AG10803 (cell line): ENCODE measurements at places on chromosomes 2 and 18.

DNA sequence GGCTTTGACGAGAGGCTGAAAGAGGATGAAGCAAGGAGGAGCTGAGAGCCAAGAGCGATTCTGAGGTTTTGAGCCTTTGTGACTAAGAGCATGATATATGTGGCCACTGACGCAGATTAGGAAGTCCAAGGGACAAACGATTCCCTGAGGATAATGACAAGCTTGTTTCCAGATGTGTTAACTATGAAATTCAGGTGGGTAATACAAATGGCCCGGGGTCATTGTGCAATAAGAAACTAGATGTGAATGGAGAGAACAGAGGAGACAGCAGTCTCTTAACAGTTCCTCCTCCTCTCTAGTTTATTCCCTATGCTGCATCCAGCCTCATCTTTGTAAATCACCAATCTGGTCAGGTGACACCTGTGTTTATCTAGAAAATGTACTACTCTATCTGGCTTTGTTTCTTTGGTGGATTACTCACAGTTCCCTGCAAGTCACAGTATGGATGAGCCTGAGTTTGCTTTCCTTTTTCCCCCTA lies 84.2 kb downstream of the SOCS6 start:
- peak; percentile 98 for DNase-seq

DNA sequence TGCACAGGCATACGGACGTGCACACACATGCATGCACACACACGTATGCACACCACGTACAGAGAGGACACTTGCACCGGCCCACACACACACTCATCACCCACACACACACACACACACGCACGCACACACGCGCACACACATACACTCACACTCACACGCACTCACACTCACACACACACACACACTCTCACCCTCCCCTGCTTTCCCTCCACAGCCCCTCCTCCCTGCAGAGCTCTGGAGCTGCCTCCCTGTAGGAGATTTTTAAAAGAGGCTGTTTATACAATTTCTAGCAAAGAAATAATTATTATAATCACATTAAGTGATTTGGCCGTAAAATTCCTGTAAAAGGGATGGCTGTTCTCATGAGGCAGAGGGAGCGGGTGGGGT lies 36.5 kb upstream of the SNED1 start:
- no peak for DNase-seq

DNA sequence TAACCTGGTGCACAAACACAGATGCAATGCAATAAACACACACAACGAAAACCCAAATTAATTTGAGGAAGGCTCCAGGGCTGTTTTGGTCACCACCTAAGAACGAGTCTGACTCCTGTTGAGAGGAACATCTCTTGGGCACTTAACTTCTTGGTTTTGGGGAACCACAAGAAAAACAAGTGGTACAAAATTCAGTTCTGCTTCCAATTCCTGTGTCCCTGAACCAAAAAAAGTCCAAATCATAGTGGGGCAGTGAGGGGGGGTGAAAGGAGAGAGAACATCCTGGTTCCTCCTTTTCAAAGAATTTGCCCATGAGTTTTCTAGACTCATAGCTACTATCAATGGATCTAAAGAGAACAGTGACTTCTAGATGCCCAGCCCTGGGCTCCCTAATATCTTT lies 143.6 kb downstream of the COL4A4 start:
- no peak for DNase-seq

DNA sequence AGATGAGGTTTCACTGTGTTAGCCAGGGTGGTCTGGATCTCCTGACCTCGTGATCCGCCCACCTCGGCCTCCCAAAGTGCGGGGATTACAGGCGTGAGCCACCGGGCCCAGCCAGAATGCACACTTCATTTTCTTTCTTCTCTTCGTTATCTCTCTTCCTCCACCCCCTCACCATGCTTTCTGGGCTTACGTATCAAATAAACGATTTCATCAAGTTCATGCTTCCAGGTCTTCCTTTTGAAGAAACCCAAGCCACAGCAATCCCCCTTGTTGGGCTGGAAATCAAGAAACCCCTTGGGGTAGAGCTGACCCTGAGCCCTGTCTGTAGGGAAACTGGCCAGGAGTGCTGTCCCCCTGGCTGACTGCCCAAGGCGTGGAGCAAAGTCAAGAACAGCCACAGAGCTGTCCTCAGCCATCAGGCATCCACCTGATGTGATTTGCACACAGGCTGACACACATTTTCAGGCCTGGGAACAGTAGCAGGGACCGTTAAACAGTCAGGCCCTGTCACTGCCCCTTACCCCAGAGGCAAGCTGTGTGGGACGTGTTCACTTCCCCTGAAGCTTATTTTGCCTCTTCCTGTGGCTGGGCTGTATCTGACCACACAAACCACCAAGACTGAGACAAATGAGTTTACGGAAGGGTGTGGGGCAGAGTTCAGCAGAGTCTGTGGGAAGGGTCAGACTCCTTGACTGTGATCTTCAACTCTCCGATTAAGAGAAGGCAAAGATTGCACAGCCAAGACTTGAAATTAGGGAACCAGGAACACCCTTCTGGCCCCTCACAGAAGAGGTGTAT lies 15.1 kb upstream of the NMUR1 start:
- no peak for DNase-seq

GRCh38 chr18:21684731-21685130 lies 19.8 kb downstream of the ABHD3 start:
- no peak for DNase-seq

- no peak for DNase-seq
Measured at GRCh38 chr18:21660078-21660477, 44.5 kb downstream of the ABHD3 start.
